ENCODE measurements at places on chromosomes 5 and 9.

DNA sequence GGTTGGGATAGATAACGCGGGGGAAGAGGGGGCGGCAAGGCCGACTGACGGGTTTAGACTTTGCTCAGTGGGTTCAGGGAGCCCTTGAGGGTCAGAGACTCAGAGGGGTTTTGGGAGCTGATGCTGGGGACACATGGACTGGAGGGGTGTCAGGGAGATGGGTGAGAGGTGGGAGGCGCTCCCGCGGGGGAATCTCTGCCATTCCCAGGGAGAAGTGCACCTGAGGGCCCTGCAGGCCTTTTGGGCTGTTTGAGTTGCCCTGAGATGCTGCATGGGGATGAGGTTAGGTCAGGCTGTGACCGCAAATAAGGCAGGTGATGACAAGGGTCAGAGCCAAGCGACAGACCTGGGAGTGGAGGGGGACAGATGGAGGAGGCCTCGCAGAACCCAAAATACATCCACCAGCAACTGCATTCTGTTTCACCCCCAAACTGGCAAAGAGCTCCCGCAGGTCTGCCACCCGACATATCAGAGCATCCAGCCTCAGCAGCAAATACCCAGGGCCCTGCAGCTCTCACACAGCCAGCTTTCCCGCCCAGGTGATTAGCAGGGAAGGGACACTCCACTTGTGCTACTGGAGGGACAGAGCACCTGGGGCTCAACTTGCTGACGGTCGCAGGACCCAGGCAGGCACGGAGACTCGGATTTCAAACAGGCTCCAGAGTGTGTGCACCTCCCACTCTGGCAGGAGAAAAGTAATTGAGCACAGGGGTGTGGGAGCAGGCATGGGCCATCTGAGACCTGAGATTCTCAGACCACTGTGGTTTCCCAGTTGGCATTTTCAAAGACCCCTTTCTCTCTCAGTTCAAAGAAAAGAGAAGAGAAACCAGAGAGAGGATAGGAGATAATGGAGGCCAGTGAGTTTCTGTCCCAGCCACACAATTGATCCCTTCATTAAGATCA, 26.4 kb downstream of the TMOD1 start:
- DNase-seq = no peak

DNA sequence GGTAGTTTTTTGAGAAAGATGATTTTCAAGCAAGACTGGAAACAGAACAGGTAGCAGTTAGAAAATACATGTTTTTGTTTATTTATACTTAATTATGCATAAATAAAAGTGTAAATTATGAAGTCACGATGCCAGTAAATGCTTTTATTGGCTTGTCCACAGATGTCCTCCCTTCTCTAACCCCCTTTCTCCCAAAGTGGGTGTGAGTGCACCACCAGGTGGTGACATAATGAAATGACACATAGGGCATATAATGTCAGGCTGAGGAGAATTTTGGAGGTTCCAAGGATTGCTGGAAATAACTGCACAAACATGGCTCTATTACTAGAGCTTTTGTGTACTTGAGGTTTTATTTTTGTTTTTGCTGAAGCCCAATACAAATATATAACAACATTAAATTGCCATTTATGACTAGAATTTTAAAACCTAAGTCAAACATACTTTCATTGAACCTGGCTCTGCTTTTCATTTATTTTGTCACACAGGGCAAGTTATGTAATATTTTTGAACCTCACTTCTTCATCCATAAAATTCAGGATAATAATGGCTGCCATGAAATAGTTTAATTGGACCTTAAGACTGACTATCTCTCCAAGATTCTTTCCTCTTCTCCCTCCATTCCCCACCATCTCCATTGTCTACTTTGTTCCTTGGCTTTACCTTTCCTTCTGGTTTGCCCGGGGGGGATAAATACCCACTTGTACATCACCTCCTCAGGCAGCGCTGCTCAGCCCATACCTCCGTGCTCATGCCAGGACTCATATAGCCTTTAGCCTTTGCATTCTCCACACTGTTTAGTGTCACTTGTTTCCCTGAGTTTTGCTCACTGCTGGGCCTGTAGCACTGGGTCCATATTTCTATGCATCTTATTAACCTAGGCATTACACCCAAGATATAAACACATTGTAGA, 168.8 kb downstream of the PDE4D start:
- DNase-seq = peak; percentile 2

- DNase-seq = no peak
Observed at GRCh38 chr5:124922255-124922975, 176.0 kb upstream of the ZNF608 start.

GRCh38 chr9:102035929-102036328, 297.5 kb upstream of the GRIN3A start:
- DNase-seq = no peak

GRCh38 chr5:135695656-135696313, 117.0 kb upstream of the CXCL14 start:
- DNase-seq = no peak

- no peak for DNase-seq
Observed at GRCh38 chr5:156927545-156927944, 35.5 kb downstream of the TIMD4 start.

GRCh38 chr9:95852059-95853032, 23.1 kb upstream of the ERCC6L2 start:
- no peak for DNase-seq

All from Jurkat, Clone E6-1 (cell line).